Activated CD4-positive, alpha-beta T cell treated with anti-CD3 and anti-CD28 coated beads, Interleukin-2, amount 10 ng/mL, durations not matched to agents 24 days and 14 days (primary cell): ENCODE measurements at places on chromosomes 4 and X.

- H3K4me3 ChIP-seq: no peak overlapping the region
- DNase-seq: no peak
- H3K27ac ChIP-seq: no peak overlapping the region
- H3K4me1 ChIP-seq: peaks cover 44% of the 10 kb centered on the region
- peaks cover 11% of the 10 kb centered on the region for H3K36me3 ChIP-seq
These were observed 39.1 kb downstream of the VSIG4 start for GRCh38 chrX:66000628-66001272.

GRCh38 chr4:75698162-75698962, 25.2 kb upstream of the G3BP2 start:
- peaks cover 5% of the 10 kb centered on the region for H3K36me3 ChIP-seq
- peak overlapping the region; percentile 27 for H3K4me3 ChIP-seq
- H3K27me3 ChIP-seq: no peaks in the 10 kb centered on the region
- H3K27ac ChIP-seq: peak overlapping the region; percentile 80
- H3K4me1 ChIP-seq: peaks cover 27% of the 10 kb centered on the region
- peak; percentile 71 for DNase-seq

DNA sequence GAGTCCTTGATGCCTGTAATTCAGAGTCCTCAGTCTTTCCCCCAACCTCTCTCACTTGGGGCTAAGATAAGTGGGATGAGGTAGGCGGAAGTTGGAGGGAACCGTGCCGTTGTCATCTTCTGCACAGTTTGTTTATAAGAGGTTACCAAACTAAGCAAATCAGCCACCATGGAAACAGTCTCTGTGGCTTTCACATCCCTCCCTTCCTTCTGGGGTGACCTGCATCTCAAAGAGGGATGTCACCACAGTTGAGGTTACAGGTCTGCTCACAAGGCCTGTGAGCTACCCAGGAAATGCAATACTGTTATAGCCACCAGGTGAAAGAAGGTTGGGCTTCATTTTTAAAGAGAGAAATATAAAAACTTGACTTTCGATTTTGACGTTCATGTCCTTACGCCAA, 26.3 kb downstream of the RTL5 start:
- H3K4me3 ChIP-seq: peak overlapping the region; percentile 17
- DNase-seq: peak; percentile 86
- peaks cover 45% of the 10 kb centered on the region for H3K27me3 ChIP-seq
- no peaks in the 10 kb centered on the region for H3K36me3 ChIP-seq
- peaks cover 28% of the 10 kb centered on the region for H3K4me1 ChIP-seq
- no peak overlapping the region for H3K27ac ChIP-seq

- no peaks in the 10 kb centered on the region for H3K36me3 ChIP-seq
- no peaks in the 10 kb centered on the region for H3K27me3 ChIP-seq
- H3K4me1 ChIP-seq: no peaks in the 10 kb centered on the region
- no peak overlapping the region for H3K4me3 ChIP-seq
- no peak for DNase-seq
These were observed 121.8 kb upstream of the EDA2R start for GRCh38 chrX:66760651-66761050.

- H3K36me3 ChIP-seq: peaks cover 22% of the 10 kb centered on the region
- no peak overlapping the region for H3K4me3 ChIP-seq
- DNase-seq: peak; percentile 80
- no peaks in the 10 kb centered on the region for H3K27me3 ChIP-seq
- H3K27ac ChIP-seq: no peak overlapping the region
- H3K4me1 ChIP-seq: peaks cover 14% of the 10 kb centered on the region
These were observed 12.4 kb downstream of the YIPF6 start for GRCh38 chrX:68511255-68511654.

DNA sequence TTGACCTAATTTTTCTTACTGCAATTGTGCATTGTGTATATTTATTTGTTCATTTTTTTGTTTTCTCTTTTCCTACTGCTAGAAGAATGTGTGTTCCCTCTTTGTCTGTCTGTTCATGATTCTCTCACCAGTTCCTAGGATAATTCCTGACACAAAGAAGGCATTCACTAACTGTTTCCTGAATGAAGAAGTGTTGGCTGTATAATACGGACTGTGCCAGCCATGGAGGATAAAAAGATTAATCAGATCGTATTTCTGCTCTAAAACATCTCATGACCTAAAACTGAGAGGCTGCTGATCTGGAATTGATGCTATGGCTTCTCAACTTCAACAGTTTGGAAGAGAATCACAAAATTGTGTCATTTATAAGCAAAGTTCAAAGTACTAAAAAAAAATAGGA, 563.1 kb upstream of the FRG1 start:
- DNase-seq: no peak
- H3K36me3 ChIP-seq: no peaks in the 10 kb centered on the region
- H3K4me3 ChIP-seq: no peak overlapping the region
- H3K27ac ChIP-seq: no peak overlapping the region
- H3K27me3 ChIP-seq: no peaks in the 10 kb centered on the region

DNA sequence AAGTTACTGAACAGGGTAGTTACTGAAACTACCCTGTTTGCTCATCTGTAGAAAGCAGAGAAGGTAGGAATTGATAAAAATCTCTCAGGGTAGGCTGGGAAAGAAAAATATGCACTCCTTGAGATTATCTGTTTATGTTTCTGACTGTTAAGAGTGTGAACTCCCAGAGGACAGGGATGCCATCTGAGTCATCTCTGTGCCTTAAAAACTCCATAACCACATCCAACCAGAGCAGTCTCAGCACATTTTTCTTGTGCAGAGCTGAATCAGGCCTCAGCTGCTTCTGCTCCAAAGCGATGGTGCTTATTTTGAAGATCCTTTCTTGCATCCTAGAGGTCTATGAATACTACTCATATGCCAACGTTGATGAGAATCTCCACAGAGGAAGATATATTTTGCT, 9.9 kb downstream of the CENPVL3 start:
- no peak overlapping the region for H3K27ac ChIP-seq
- no peaks in the 10 kb centered on the region for H3K36me3 ChIP-seq
- DNase-seq: no peak

GRCh38 chr4:153252122-153252521, 47.9 kb downstream of the TRIM2 start:
- H3K27me3 ChIP-seq: peaks cover 14% of the 10 kb centered on the region
- no peak overlapping the region for H3K27ac ChIP-seq
- peaks cover 9% of the 10 kb centered on the region for H3K4me1 ChIP-seq
- no peak for DNase-seq
- H3K4me3 ChIP-seq: no peak overlapping the region

GRCh38 chrX:155218777-155219176, 2.5 kb downstream of the VBP1 start:
- DNase-seq: no peak
- H3K4me3 ChIP-seq: peak overlapping the region; percentile 43
- H3K4me1 ChIP-seq: peaks cover 19% of the 10 kb centered on the region

DNA sequence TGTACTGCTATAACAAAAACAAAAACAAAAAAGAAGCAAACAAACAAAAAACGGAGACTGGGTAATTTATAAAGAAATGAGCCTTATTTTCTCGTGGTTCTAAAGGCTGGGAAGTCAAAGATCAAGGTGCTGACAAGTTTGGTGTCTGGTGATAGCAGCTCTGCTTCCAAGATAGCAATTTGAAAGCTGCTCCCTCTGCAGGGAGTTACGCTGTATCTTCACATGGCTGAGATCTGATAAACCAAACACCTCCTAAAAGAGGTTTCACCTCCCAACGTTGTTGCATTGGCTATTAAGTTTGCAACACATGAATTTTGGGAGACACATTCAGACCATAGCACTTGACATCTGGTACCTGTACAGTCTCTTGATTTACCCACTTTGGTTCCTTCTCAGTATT, 854.2 kb downstream of the CENPC start:
- no peak overlapping the region for H3K4me3 ChIP-seq
- no peaks in the 10 kb centered on the region for H3K27me3 ChIP-seq
- H3K27ac ChIP-seq: no peak overlapping the region
- no peaks in the 10 kb centered on the region for H3K4me1 ChIP-seq

DNA sequence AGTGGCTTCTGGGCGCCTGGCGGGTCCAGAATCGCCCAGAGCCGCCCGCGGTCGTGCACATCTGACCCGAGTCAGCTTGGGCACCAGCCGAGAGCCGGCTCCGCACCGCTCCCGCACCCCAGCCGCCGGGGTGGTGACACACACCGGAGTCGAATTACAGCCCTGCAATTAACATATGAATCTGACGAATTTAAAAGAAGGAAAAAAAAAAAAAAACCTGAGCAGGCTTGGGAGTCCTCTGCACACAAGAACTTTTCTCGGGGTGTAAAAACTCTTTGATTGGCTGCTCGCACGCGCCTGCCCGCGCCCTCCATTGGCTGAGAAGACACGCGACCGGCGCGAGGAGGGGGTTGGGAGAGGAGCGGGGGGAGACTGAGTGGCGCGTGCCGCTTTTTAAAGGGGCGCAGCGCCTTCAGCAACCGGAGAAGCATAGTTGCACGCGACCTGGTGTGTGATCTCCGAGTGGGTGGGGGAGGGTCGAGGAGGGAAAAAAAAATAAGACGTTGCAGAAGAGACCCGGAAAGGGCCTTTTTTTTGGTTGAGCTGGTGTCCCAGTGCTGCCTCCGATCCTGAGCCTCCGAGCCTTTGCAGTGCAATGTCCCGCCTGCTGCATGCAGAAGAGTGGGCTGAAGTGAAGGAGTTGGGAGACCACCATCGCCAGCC, at the start of gene ATOH1:
Gene ATOH1, plus strand, starts transcription at position 422 of the 663 bp plus-strand sequence. Its CDS starts 174 bp downstream, at position 596.
- DNase-seq: no peak
- peaks cover 72% of the 10 kb centered on the region for H3K27me3 ChIP-seq
- peak within 1 kb of the TSS; percentile 51 for H3K27ac ChIP-seq

DNA sequence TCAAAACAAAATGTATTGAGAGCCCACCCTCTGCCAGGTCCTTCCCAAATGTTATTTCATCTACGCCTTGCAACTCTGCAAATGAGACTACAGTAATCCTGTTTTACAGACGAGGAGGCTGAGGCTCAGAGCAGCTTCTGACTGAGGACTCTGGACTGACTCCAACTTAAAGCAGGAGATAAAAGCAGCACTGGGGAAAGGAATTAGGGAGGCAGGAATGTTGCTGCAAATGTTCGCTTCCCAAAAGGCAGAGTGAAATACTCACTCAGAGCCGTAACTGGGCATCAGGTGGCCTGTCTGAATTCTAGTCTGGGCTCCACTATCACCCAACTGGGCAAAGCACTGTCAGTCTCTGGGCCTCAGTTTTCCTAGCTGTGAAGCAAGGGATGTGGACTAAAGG, 94.7 kb upstream of the SRD5A3 start:
- no peak overlapping the region for H3K27ac ChIP-seq
- no peaks in the 10 kb centered on the region for H3K4me1 ChIP-seq
- peaks cover 3% of the 10 kb centered on the region for H3K27me3 ChIP-seq
- no peaks in the 10 kb centered on the region for H3K36me3 ChIP-seq
- no peak overlapping the region for H3K4me3 ChIP-seq

- H3K36me3 ChIP-seq: no peaks in the 10 kb centered on the region
- no peak overlapping the region for H3K27ac ChIP-seq
- no peak for DNase-seq
- H3K4me1 ChIP-seq: peaks cover 2% of the 10 kb centered on the region
These were observed 31.6 kb upstream of the ANXA3 start for GRCh38 chr4:78519962-78520361.

GRCh38 chr4:87018753-87019152, 83.9 kb downstream of the AFF1 start:
- no peak overlapping the region for H3K4me3 ChIP-seq
- no peaks in the 10 kb centered on the region for H3K27me3 ChIP-seq
- H3K4me1 ChIP-seq: peaks cover 58% of the 10 kb centered on the region
- DNase-seq: no peak
- H3K27ac ChIP-seq: no peak overlapping the region

DNA sequence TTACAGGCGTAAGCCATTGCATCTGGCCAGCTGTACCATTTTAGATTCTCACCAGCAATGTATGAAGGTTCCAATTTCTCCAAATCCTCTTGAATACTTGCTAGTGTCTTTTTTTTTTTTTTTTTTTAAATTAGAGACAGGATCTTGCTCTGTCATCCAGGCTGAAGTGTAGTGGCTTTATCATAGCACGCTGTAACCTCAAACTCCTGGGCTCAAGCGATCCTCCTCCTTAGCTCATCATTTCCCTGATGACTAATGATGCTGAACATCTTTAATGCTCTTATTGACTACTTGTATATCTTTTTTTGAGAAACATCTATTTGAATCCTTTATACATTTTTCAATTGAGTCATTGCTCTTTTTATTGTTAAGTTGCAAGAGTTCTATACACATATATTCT, 40.3 kb downstream of the HDAC8 start:
- H3K4me1 ChIP-seq: no peaks in the 10 kb centered on the region
- no peak for DNase-seq
- no peak overlapping the region for H3K4me3 ChIP-seq
- no peaks in the 10 kb centered on the region for H3K27me3 ChIP-seq
- no peak overlapping the region for H3K27ac ChIP-seq

DNA sequence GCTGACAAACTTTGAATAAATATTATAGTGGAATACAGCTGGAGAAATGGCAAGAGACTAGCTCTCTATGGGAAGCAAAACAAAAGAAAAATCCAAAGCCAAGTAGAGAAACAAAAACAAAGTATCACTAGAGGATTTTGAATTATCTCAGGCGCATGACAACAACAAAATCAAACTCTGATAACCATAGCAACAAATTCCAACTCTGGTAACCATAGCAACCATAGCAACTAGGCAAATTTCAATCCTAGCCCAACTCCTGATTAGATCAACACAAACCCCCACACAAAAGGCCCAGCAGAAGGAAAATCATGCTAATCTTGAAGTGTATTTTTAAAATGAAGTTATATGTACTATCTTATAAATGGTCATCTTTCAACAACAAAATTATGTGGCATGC, 98.4 kb upstream of the MAGEE2 start:
- no peak overlapping the region for H3K27ac ChIP-seq
- no peak overlapping the region for H3K4me3 ChIP-seq
- DNase-seq: no peak
- H3K4me1 ChIP-seq: no peaks in the 10 kb centered on the region
- H3K36me3 ChIP-seq: no peaks in the 10 kb centered on the region

GRCh38 chr4:95956094-95956493, 116.2 kb downstream of the PDHA2 start:
- H3K27ac ChIP-seq: no peak overlapping the region
- H3K4me1 ChIP-seq: no peaks in the 10 kb centered on the region
- H3K27me3 ChIP-seq: peaks cover 1% of the 10 kb centered on the region
- no peak overlapping the region for H3K4me3 ChIP-seq

GRCh38 chr4:156977435-156978160, 6.0 kb upstream of the PDGFC start:
- H3K27me3 ChIP-seq: peaks cover 16% of the 10 kb centered on the region
- no peak overlapping the region for H3K4me3 ChIP-seq
- DNase-seq: no peak
- no peak overlapping the region for H3K27ac ChIP-seq

DNA sequence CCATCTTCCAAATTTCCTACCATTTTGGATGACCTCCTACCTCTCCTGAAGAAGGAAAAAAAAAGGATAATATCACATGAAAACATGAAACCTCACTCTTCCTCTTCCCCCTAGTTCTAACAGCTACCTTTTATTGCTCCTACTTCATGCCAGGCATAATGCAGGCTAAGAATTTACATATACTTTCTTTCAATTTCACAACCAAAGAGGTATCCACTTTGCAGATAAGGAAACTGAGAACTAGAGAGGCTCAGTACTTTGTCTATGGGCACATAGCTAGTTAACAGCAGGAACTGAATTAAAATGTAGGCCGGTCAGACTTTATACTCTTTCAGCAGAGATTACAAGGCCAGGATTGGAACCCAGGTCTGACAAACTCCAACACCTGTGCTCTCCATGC, 34.4 kb upstream of the BEND2 start:
- no peak overlapping the region for H3K4me3 ChIP-seq
- H3K36me3 ChIP-seq: no peaks in the 10 kb centered on the region
- no peaks in the 10 kb centered on the region for H3K4me1 ChIP-seq

GRCh38 chrX:136866337-136867095, 14.0 kb downstream of the RBMX start:
- peaks cover 51% of the 10 kb centered on the region for H3K36me3 ChIP-seq
- H3K27me3 ChIP-seq: no peaks in the 10 kb centered on the region
- peaks cover 13% of the 10 kb centered on the region for H3K4me1 ChIP-seq
